ENCODE measurements at places on chromosomes 1 and 21.
A peak's percentile ranks its signal among the peaks of the same experiment; 100 is the strongest.

GRCh38 chr1:27302612-27303011, 19.4 kb upstream of the TMEM222 start:
- DNase-seq = no peak

- DNase-seq = no peak
These were observed 180.5 kb downstream of the TGFB2 start for GRCh38 chr1:218525451-218526197.

DNA sequence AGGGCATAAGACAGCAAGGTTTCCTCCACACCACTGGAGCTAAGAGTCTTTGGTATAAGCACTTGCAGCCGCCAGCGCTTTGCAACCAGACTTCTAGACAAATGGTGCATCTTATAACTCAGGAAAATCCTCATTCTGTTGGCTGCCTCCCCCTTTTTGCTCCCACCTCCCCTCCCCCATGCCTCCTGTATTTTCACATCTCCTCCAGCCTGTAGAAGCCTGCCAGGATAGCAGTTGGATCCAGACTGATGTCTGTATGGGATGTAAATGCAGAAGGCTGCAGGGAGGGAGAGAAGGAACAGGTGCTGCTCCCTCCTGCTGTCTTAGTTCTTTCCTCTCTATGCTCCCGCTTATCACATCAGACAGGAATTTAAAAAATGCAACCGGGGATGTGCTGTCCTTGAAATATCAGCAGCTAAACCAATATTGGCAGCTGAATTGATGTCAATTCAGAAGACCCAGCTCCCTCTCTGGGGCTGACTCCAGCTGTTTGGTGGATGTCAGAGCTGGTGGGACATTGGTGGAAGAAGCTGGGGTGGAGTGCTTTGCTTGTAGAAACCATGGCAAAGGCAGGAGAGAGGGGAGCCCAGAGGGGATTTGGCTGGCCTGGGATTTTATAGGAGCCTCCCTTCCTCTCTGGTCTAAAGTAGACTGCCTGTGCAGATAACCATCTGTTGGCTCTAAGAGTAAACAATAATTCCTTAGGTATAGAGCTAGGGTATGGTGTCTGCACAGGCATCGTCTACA, 53.5 kb downstream of the NFASC start:
- no peak for DNase-seq

GRCh38 chr1:203380420-203381150, 29.7 kb upstream of the FMOD start:
- DNase-seq = no peak

- DNase-seq = no peak
These were observed 163.9 kb upstream of the LRRC7 start for GRCh38 chr1:69403756-69404320.

- DNase-seq = no peak
These were observed 9.6 kb downstream of the SNIP1 start for GRCh38 chr1:37544530-37544929.

GRCh38 chr21:42463861-42464515, 32.0 kb downstream of the RSPH1 start:
- peak; percentile 49 for DNase-seq

DNA sequence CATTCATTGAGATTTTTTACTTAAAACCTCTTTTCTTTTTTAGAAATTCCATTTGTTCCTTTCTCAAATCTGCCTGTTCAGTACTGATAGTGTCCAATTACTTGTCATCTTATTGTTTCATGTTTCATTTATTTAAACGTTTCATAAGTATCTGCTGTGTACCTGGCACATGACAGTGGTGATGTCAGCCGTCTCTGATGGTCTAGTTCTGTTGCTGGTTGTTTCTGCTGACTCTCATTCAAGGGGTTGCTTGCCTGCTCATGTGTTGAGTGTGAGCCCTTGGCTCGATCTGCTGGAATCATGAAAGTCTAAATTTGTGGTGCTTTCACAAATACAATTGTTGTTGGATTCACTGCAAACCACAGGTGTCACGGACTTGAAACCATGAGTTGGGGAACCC, 25.5 kb upstream of the C2CD2 start:
- no peak for DNase-seq

- DNase-seq = no peak
These were observed 1057.9 kb downstream of the AMY1C start for GRCh38 chr1:104807590-104807989.

DNA sequence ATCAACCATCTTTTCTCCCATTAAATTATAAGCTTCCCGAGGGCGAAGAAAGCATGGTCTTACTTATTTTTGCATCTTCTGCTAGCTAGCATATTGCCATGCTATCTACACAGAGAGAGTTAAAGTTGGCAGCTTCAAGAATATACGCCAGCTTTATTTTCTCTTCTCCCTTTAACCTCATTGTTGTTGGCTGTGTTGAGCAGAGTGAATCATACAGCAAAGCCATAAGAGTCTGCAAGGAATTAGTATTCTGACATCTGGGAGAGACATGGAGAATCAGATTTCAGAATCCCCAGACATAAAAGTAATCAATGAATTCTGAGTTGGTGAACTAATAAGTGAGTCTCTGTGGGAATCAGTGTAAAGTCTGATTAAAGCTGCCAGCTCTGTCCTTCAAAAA, 649.6 kb upstream of the PTBP2 start:
- DNase-seq = no peak

DNA sequence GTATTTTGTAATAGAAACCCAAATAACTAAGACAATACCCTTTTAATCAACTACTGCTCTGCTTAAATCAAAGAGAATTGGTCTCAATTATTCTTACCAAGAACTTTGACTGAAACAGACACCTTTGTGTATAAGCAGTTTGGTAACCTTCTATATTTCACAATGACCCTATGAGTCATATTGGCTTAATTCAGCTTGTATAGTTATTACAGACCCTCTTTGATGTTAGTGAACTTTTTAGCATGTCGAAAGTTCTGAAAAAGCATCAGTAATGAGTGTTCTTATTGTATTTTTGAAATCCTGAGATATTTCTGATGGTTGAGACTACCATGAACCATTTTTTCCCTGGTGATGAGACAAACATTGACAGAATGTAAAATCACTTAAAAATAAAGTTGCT, 43.3 kb upstream of the RABGAP1L start:
- no peak for DNase-seq

- no peak for DNase-seq
These were observed 20.3 kb upstream of the TNFRSF1B start for GRCh38 chr1:12146343-12147112.

GRCh38 chr1:83090195-83090594, 908.7 kb downstream of the TTLL7 start:
- no peak for DNase-seq

DNA sequence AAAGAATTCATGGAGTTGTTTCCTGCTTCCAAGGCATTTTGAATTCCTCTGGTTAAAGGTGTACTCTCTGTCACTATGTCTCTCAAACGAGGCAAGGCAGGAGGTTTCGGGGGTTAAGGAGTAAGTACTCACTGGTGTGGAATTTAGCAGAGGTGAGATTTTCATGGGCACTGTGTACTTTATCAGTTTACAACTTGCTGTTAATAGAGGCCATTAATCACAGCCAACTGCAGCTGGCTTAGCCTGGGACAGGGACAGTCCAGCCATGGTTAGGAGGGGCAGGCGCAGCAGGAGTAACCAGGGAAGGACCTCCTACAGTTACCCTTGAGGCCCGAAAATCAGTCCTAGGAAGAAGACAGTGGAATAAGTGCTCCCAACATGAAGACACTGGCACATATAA, 18.1 kb upstream of the TMEM9 start:
- no peak for DNase-seq

DNA sequence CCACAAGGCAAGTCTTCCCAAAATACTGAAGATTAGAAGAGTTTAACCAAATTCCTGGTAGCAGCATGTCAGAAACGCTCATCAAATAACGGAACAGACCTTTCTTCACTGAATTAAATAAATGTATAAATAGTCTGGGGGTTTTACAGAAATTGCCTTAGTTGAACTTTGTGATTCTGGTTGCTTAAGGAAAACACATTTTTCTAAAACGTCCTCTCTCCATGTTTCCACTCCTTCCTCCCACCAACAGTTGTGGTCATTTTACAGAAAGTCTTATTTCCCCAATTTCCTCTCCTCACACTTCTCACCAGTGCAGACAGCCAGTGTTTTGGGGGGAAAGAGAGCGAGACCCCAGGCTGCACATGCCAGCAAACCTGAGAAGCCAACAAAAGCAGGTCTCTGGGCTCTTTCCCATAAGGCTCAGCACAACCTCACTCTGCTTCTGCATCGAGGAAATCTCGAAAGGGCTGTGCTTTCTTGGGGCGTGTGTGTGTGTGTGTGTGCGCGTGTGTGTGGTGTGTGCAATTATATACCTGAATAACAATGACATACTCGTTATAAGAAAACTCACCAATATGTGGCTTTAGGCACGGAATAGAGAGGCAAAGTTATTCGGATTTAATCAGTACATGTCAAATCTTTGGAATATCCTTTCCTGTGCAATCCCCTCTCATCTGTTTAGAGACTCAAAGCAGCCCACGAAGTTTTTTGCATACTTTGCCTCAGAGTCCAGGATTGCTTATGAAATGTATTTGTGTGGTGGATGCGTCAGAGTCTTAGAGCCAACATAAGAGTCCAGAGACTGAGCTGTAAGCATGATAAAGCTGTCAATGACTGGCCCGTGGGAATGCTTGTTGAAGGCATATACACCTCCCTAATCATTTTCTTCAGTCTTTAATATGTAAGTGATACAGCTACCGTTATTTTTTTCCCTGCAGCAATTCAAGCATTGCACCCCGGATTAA, 2.0 kb downstream of the KCNJ15 start:
- DNase-seq = no peak

- DNase-seq = no peak
These were observed 181.7 kb downstream of the DHRS3 start for GRCh38 chr1:12436345-12436658.

GRCh38 chr1:156912861-156913808, 7.3 kb upstream of the LRRC71 start:
- DNase-seq = no peak

DNA sequence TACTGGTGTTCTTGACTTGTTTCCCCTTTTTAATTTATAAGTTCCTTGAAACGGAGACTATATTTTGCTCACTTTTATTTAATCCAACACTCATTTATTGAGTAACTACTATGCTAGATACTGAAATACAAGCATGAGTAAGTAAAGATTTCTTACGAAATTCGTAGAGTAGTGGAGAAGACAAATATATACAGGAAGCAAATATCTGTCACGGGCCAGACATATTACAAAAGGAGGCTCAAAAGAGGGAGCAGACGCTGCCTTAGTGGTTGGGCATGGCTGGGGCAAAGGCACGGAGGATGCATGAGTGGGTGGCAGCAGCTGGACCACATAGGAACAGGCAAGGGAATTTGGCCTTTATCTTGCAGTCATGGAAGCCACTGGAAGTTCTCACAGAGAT, 6.8 kb downstream of the NCF2 start:
- no peak for DNase-seq

DNA sequence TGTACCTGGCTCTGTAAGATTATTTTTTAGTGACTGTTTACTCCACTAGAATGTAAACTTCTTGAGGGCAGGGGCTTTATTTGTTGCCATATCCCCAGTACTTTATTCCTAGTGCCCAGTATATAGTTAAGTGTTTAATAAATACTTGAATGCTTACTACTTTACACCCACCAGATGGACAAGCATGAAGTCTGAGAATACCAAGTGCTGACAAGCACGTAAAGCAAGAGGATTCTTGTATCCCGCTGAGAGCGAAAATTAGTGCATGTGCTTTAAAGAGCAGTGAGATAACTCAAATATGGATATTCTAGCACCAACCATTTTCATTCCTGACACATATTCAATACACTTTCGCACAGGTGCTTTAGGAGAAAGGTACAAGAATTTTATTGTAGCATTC, 1.5 kb upstream of the SCCPDH start:
- no peak for DNase-seq

- no peak for DNase-seq
These were observed 135.9 kb downstream of the HHAT start for GRCh38 chr1:210464519-210465039.

- no peak for DNase-seq
These were observed 122.0 kb downstream of the MRPS6 start for GRCh38 chr21:34195335-34195734.

- DNase-seq = no peak
These were observed 63.7 kb downstream of the NAV1 start for GRCh38 chr1:201602413-201603265.

- DNase-seq = no peak
These were observed 153.0 kb upstream of the B3GALT2 start for GRCh38 chr1:193339401-193339800.
